ENCODE measurements at places on chromosomes 6 and 20.

DNA sequence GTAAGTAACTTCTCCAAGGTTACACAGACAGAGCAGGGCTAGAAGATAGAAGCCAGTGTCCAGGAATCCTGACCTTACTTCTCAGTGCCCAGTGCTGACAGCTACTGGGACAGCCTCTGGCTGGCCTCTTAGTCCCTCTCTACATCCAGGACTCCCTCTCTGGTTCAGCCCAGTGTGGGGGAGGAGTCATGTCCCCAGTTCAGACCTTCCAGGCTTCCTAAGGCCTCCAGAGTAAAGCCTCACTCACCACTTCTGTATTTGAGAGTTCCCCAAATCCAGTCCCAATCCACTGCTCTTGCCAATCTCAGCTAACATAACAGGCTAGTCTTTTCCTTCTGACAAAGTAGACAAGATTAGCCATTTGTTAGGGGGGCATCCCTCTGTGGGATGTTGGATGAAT, 36.9 kb upstream of the EPB41L1 start:
- no peak for DNase-seq

DNA sequence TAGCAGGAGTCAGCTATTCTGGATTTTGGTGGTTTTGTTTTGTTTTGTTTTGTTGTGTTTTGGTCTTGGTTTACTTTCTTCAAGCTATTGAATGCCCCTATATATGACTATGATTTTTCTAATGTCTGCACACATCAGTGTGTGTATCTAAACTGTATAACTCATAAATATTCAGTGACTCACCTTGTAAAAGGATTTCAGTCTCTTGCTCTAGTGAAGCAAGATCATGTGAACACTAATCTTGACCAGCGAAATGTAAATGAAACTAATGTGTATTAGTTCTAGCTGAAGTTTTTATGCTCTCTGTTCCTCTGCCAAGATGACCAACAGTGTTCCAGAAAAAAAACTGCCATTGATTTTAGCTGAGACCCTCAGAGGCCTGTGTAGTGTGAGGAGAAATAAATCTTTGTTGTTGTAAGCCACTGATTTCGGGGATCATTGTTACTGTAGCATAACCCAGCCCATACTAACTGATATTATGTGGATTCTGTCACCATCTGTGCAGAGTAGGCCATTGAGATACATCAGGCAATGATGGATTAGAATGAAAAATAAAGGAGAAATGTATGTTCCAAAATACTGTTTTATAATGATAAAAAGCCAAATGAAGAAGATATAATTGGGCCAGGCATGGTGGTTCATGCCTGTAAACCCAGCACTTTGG, 11.5 kb upstream of the BTBD9 start:
- no peak for DNase-seq

GRCh38 chr6:119686644-119687043, 337.1 kb upstream of the MAN1A1 start:
- no peak for DNase-seq

DNA sequence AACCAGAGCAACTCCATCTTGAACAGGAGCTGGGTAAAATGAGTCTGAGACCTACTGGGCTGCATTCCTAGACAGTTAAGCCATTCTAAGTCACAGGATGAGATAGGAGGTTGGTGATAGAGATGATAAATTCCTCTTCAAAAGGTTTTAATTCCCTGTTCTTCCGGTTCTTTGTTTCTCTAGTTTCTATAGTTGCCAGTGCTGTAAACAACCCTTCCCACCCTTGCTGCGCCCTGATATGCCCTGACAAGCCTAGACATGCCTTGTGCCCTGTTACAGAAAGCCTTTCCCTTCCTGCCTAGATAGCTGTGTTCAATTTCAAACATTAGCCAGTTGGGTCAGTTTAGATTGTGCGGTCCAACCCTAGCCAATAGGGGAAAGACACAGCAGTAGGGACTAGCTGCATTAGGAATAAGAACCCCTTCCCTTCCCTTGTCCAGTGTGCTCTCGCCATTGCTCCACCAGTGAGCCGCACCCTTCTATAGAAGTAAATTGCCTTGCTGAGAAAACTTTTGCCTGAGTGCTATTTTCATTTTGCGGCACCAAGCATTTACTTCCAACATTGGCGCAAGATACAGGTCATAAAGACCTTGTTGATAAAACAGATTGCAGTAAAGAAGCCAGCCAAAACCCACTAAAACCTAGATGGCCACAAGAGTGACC, 52.5 kb upstream of the CCN2 start:
- DNase-seq, result no peak

- DNase-seq, result no peak
Measured at GRCh38 chr6:142183351-142183750, 36.3 kb downstream of the VTA1 start.

Data from immature natural killer cell (primary cell).